ENCODE measurements at places on chromosomes 5 and 9.
A peak's percentile ranks its signal among the peaks of the same experiment; 100 is the strongest.

GRCh38 chr9:97714435-97714834 is 17.3 kb upstream of the XPA start:
- peak; percentile 54 for DNase-seq

DNA sequence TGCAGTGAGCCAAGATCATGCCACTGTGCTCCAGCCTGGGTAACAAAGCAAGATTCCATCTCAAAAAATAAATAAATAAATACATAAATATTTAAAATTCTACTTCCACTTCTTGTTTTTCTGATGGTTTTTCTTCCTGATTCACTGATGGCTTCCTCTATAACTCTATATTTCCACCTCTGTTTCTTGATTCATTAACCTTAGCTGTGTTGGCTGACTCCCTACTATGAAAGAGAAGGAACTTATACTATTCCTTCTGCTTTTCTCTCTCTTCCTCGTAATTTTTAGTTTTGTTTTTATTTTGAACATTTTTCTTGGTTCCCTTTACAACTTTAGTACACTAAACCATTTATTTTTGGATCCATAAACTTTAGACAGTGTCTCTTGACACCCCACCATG is 103.5 kb downstream of the MAMDC2 start:
- no peak for DNase-seq

DNA sequence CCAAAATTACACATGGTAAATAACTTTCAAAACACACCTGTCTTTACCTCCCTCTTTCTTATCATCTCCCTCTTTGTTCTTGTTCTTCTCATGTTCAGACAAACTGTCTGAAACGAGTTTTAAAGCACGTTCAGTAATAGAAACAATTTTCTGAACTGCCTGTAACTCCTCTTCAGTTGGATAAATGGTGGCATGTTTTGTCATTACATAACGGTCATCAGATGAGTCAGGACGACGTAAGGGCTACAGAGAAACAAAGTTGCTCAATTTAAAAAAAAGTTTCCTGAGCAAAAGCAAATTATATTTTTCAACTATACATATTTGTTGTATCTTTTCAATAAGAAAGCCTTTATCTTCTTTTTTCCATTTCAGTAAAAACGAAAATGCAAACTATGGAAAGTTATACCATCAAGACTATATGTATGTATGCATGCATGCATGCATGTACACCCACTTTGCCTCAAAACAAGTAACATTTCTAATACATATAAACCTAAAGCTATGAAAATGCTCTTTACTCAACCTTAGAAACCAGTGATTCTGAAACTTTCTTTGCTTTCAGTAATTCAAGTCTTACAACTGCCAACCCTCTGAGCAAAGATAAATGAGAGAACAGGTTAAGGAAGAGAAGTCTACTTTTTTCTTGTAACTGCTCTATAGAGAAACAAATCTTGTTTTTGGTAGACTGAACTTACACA is 56.0 kb downstream of the ZFR start:
- DNase-seq: peak; percentile 69

DNA sequence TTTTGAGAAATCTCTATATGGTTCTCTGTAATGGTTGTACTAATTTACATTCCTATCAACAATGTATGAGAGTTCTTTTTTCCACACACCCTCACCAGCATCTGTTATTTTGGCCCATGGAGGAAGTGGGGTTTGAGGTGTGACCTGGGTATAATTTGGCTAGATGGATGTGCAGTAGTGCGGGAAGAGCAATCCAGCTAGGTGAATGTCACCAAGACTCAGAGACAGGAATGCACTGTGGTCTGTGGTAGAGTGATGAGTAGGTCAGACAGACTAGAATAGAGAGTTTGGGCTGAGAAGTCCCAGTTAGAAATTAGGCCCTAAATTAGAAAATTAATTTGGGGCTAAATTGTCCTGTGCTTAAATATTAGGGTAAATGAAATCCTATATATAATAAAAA is 32.8 kb upstream of the PIP5K1B start:
- no peak for DNase-seq

GRCh38 chr5:128436749-128437188 is 101.3 kb downstream of the FBN2 start:
- peak; percentile 93 for DNase-seq

DNA sequence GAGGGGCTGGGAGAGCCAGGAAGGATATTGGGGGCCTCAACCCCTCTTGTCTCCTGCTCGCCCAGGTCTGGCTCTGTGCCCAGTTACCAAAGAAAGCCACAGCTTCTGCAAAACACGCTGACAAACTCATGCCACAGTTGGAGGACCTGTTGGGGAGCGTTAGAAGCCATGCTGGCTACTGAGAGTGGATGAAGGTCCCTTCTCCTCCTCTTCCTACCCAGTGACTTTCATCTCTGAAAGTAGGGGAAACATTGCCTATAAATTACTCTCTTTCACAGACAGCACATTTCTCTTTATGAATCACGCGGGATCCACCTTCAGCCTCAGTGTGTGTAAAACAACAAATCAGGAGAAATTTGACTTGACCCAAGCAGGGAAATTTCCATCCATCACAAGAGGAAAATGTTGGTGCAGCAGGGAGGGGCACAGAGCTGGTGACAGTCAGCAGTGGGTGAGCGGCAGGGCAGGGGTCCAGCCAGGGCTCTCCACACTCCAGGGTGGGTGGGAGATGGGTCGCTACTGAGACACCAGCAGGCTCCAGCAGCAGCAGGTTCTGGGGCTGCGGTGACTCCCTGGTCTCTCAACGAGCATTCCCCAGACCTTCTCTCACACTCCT is 181.9 kb downstream of the FGF18 start:
- DNase-seq: no peak

Data from choroid plexus epithelial cell (primary cell).